ENCODE measurements at places on chromosomes 3 and 15. TPM values are rescaled to one million over a fixed set of nuclear protein-coding genes. Genes with fewer than 3 reads are reported as not detected.

Gene CPB1
- 12.2 TPM for total RNA-seq

- H3K27ac ChIP-seq: no peak overlapping the region
- no peak for DNase-seq
- no peak overlapping the region for H3K4me3 ChIP-seq
- H3K27me3 ChIP-seq: peaks cover 12% of the 10 kb centered on the region
- H3K4me1 ChIP-seq: no peaks in the 10 kb centered on the region
These were observed 36.4 kb downstream of the WWTR1 start for GRCh38 chr3:149621218-149622005.

GRCh38 chr3:73624821-73625665, at the start of gene PDZRN3:
TSS of gene PDZRN3 (minus strand) at chr3:73624941.
- DNase-seq: no peak
- H3K36me3 ChIP-seq: no peaks in the 10 kb centered on the region
- peak within 1 kb of the TSS; percentile 28 for H3K4me3 ChIP-seq
- H3K27ac ChIP-seq: no peak within 1 kb of the TSS
- H3K27me3 ChIP-seq: no peaks in the 10 kb centered on the region

- DNase-seq: no peak
- peaks cover 36% of the 10 kb centered on the region for H3K4me1 ChIP-seq
- peaks cover 85% of the 10 kb centered on the region for H3K27me3 ChIP-seq
- H3K36me3 ChIP-seq: no peaks in the 10 kb centered on the region
- H3K27ac ChIP-seq: no peak overlapping the region
- no peak overlapping the region for H3K4me3 ChIP-seq
These were observed 220.7 kb downstream of the MEIS2 start for GRCh38 chr15:36879568-36880222.

Gene ZNF80
- total RNA-seq: 1.8 TPM

Gene TMEM40
- 2.3 TPM for total RNA-seq

Gene GPR171
- total RNA-seq: 8.8 TPM

- no peaks in the 10 kb centered on the region for H3K27me3 ChIP-seq
- peaks cover 44% of the 10 kb centered on the region for H3K4me1 ChIP-seq
- DNase-seq: no peak
These were observed 136.6 kb downstream of the MCTP2 start for GRCh38 chr15:94367726-94368535.

Gene KLHL18
- 31.1 TPM for total RNA-seq

Gene DLL4
- total RNA-seq: 9.7 TPM

DNA sequence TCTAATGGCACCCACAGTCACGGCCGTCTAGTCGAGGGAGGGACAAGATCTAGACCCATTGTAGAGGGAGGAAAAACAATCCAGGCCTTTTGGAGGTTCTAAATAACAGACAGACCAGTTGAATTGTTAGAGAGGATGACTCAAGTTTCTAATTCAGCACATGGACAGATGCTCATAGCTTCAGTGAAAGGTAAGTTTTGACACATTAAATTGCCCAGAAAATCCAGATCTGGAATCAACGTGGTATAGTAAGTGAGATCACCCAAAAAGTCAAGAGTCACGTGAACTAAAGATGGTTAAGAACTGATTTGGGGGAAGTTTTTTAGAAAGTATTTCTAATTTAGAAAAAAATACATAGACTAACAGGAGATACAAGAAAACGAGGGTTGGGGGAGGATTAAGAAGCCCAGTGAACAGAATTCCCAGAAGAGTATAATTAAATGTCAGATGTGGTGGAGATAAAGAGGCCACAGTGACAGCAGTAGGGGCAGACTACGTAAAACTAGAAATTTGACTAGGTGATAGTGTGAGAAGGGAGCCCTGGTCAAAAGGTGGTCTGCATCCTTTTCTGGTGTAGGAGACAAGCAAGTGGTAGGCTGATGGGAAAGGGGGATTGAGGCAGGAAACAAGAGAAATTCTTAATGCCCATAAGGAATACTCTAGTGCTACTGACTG, 47.1 kb downstream of the CAPN7 start:
- no peak overlapping the region for H3K27ac ChIP-seq
- H3K4me1 ChIP-seq: no peaks in the 10 kb centered on the region
- H3K36me3 ChIP-seq: peaks cover 84% of the 10 kb centered on the region

DNA sequence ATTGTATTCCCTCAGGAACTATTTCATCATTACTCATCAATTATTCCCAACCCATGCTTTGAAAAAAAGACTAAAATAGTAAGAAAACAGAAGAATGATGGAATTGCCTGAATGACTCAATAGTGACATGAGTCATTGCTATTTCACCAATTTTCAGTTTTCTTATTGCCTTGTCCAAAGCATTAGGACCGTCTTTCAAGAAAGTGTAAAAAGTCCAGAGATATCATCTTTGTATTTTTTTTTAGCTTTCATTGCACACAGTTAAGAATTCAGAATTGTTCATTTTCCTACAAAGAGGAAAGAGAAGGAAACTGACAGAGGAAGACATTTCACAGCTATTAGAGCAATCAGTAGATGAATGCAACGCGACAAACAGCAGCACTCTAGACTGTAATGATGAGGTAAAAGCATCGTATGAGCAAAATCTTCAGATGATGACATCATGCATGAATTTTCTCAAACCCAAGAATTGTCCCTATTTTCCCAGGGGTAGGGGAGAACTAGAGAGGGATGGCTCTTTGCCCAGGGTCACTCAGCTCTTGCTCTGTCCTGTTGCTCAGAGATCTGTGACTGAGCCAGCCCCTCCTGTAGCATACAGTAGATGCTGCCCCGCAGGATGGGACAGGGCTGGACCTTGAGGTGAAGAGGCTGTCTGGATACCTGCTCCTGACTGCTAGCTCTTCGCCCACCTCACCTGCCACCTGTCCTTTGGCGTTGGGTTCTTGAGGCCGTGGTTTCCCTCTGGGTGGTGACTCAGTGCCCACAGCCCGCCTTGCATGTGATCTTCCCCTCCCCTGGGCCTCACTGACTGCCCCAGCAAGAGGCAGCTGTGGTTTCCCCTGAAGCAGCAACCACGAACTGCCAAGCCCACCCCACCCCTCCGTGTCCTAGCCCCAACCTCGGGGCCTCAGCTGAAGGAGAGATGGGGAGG, 84.8 kb downstream of the PPCDC start:
- peaks cover 71% of the 10 kb centered on the region for H3K4me1 ChIP-seq
- peak; percentile 88 for DNase-seq
- peak overlapping the region; percentile 83 for H3K27ac ChIP-seq
- H3K36me3 ChIP-seq: no peaks in the 10 kb centered on the region

- no peak overlapping the region for H3K4me3 ChIP-seq
- no peak overlapping the region for H3K27ac ChIP-seq
- H3K27me3 ChIP-seq: no peaks in the 10 kb centered on the region
- no peak for DNase-seq
- H3K36me3 ChIP-seq: no peaks in the 10 kb centered on the region
These were observed 77.0 kb downstream of the ITGA11 start for GRCh38 chr15:68354923-68355322.

Gene CRYGS
- 4.2 TPM for total RNA-seq
